CD4-positive, alpha-beta T cell treated with Interleukin-2 at 100 ng/mL for 4 hours (primary cell): ENCODE measurements at places on chromosomes 7 and 10.

DNA sequence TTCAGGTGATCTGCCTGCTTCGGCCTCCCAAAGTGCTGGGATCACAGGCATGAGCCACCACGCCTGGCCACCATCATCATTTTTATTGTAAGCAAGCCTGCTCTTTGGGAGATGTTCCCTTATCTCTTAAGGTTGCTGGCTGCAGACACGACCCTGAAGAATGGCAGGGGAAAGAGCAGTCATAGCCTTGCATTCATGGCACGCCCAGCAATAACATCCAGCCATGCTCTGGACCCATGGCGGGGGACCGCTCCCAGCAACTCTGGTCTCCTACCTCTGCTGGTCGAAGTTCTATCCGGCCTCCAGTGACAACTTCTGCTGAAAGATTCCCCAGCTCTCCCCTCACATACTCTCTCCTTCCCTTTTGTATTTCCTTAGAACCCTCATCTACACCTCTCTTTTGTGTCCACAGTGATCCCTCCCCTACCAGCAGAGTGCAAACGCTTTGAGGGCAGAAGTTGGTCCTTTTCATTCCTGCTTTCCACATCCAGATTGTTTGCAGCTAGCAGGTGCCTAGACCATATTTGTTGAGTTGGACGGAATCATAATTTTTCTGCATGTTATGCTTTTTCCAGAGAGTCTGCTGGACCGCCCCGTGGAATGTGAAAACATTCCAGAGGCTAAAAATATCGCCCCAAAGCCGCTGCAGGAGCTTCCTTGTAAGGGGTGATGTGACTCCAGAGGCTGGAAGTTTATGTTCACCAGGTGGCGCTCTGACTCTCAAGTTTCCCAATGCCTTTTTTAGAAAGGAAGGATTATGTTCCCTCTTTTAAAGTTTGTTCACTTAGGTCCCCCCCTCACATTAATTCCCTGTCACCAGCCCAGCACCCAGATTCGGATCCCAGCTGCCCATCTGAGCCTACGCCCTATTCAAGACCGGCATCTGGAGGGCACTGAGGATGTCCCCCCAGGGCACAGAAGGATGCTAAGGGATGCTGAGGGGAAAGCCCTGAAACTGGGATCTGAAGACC is 4.3 kb upstream of the MARVELD1 start:
- peak; percentile 46 for DNase-seq

- no peak for DNase-seq
These were observed 34.0 kb downstream of the FAM20C start for GRCh38 chr7:226281-226895.

- no peak for DNase-seq
These were observed 9.1 kb downstream of the LOXL4 start for GRCh38 chr10:98258683-98259454.

GRCh38 chr7:33012364-33012763 is 50.2 kb downstream of the NT5C3A start:
- no peak for DNase-seq

- no peak for DNase-seq
These were observed 6.6 kb upstream of the BMPR1A start for GRCh38 chr10:86749854-86750253.

DNA sequence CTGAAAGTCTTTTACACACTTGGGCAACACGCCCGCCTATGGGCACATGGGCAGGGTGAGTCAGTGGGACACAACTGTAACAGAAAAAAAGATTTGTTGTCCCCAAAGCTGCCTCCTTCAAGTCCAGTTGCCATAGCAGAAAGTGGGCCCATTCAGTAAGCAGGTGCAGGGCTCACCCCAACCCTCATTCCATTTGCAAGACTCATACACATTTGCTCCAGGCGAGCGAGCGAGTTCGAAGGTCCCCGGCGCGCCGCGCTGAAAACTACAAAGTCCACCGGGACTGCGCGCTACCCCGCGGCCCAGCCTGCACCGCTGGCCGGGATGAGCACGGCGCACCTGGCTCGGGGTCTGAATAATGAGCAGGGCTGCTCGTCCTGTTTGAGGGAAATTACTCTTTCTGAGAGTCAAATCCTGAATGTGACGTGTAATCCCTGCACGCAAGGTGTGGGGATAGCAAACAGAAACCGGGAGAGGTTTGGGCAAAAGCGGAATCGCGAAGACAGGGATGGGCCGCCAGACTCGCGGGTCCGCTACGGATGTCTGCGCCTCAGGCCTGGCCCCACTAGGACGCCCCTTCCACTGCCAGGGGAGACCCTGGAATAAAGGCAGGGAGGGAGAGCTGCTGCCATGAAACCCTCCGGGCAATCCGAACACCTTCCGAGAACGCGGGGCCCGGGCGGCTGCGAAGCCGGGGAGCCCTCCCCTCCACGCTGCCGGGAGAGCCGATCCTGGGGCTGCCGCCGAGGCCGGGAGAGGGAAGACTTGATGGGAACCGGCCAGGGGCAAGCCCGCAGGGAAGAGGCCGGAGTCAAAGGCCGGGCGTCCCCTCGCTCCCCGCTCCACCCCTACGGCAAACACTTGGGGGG is 982 bp downstream of the COBL start:
- DNase-seq = no peak

DNA sequence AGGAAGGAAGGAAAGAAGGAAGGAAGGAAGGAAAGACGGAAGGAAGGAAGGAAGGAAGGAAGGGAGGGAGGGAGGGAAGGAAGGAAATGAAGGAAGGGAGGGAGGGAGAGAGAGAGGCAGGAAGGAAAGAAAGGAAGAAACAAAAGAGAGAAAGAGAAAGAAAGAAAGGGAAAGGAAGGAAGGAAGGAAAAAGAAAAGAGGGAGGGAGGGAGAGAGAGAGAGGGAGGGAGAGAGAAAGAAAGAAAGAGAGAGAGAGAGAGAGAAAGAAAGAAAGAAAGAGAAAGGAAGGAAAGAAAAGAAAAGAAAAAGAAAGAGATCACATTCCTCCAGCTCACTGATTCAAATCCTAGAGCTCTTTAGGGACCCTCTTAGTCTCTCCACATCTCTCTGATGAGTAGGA is 24.7 kb downstream of the ELN start:
- no peak for DNase-seq
